ENCODE measurements at places on chromosomes 12 and 14.

- no peak for DNase-seq
Observed at GRCh38 chr14:49467091-49467490, 119.1 kb downstream of the RPS29 start.

GRCh38 chr12:62934799-62935674 is at the start of gene PPM1H:
PPM1H (minus strand) TSS chr12:62935150; CDS start chr12:62934736, 414 bp downstream.
- DNase-seq = peak; percentile 17

DNA sequence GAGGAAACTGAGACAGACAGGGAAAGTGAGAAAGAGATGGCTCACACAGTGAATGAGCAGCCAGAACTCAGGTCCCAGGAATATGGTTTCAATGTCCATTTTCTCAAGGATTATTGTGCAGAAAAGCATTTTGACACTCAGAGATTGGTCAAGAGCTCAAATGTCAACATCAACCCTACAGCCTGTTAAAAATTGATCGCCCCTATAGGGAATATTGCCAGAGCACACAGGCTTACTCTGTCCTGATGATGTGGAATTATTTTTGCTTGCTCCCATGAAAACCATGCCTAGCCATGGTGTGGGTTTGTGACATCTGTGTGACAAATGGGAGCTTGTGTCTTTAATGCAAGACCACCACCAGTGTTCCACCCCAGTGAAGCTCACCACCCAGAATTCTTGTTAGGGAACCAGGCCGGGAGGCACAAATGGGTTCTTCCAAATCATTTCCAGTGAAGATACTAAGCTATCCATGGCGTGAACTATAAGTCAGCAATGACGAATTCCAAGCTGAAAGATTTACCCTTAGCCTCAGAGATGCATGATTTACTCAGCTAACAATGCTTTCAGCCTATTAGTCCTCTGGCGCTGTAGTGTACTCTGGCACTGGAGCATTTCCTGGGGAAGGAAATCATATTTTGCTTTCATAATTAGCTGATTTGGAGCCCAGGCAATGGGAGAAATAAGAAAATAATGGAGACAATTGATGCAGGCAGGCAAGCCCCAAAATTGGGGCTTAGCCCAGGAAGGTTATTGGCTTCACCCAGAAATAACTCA is 1188.2 kb upstream of the TMEM132C start:
- DNase-seq = no peak

- DNase-seq = no peak
Observed at GRCh38 chr12:102481705-102482425, 1.5 kb upstream of the IGF1 start.

DNA sequence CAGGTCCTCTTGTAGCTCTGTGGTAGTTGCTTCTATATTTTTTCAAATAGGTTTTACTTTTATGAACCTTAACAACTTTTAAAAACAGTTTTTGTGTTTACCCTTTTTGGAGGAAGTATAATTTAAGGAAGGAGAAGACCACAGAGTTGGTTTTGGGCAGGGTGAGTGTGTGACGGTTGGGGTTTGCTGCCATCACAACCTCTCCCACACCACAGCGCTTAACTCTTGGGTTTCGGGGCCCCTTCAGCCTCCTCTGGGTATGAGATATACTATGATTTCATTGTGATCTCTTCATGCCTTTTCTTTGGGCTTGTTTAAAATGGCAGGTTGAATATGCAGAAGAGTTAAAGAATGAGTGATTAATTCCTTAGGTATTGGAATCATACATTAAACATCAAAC is 228.7 kb upstream of the CRY1 start:
- no peak for DNase-seq

DNA sequence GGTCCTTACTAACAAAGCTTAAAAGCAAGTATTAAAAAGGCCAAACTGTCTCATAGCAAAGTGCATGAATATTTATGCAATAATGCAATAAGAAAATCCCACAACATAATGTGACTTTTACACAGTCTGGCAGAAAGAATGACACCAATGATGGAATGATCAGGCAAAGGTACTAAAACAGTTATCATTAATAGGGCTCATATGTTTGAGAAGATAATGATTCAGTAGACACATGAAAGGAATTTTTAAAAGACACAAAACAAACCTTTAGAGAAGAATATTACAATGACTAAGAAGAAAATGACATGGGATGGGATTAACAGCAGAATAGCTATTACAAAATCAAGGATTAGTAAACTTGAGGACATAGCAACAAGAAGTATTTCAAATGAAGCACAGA is 1411.2 kb upstream of the TMEM132C start:
- DNase-seq = no peak

DNA sequence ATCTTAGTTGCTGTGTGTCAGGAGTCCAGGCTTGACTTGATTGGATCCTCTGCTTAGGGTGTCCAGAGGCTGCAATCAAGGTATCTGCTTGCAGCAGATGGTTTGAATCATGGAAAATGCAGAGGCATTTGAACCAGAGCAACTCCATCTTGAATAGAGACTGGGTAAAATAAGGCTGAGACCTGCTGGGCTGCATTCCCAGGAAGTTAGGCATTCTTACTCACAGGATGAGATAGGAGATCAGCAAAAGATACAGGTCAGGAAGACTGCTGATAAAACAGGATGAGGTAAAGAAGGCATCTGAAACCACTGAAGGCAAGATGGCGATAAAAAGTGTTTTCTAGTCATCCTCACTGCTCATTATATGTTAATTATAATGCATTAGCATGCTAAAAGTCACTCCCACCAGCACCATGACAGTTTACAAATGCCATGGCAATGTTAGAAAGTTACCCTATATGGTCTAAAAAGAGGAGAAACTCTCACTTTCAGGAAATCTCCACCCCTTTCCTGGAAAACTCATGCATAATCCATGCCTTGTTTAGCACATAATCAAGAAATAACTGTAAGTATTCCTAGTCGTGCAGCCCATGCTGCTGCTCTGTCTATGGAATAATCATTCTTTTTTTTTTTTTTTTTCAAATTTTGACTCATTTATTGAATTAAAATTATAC is 218.3 kb upstream of the CPNE8 start:
- no peak for DNase-seq

DNA sequence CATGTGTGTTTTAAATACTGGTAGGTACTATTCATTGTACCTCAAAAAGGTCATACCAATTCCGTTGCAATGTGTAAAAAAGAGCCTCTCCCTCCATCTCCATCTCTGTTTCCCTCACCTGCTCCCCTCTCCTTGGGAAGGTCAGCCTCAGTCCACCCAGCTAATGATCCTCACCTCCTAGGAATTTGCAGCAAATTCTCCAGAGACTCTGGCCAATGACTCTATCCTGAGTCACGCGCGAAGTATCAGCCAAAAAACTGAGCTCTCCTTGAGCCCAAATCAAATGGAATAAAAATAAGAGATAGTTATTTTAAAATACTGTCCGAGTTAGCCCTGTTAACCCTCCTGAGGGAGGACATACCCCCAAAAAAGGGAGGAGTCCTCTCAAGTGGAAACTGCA is 148.4 kb downstream of the DPF3 start:
- DNase-seq = no peak

DNA sequence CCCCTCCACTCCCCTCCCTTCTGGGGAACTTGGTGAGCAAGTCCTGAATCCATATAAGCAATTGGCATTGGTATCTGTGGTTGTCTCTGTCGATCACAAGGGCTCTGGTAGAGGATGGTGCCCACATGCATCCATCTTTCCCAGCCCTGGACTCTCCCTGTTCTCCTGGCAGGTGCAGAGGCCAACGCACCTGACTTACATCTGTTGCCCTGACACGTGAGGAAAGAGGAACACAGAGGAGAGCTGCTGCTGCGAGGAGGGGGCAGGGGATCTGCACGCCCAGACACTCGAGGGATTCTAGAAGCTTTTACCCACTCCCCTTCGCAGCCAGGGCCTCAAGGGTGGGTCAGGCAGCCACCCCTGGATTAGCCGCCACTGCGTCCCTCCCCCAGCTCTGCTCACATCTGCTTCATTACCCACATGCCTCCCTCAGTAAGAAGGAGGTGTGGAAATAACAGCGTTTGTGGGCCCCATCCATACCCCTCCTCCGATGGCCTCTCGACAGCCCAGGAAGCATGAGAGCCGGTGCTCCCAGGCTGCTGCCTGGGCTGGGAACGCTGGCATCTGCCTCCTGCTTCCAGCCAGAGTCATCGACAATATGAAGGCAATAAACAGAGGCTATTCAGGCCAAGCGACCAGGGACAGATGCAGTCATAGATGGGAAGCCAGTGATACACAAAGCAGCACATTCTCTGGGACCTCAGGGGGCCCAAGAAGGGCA is 56.5 kb downstream of the KDM2B start:
- DNase-seq = no peak

GRCh38 chr14:82009076-82009475 is 475.4 kb upstream of the SEL1L start:
- DNase-seq = no peak

DNA sequence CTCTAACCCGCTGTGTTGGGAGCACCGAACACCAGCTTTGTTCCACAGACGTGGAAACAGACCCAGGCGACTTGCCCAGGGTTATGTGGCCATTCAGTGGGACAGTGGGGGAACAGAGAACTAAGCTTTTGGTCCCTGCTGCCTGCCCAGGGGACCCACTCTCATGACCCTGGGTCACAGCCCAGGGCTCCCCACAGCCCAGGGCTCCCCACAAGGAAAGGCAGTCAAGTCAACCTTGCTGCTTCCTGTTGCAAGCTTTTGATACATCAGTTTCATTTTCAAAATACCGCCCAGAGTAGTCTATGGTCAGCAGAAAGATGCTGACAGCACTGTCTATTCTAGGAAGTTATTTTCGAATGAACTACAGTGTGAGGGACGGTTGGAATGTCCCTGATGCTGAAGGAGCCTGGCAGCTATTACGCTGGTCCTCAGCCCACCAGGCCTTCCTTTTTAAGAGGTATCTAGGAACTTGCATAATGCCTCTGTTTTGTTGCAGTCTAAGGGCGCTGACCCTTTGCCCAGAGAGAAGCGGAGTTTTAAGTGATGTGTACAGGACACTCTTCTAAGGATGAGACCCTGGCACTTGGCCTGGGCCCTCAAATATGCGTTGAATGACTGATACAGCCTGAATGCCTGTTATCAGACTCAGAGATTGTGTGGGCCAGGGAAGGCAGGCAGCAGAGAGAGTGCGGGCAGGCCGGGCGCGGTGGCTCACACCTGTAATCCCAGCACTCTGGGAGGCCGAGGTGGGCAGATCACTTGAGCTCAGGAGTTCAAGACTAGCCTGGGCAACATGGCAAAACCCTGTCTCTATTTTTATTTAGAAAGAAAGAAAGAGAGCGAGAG is 12.6 kb upstream of the TTC7B start:
- DNase-seq = no peak

- peak; percentile 2 for DNase-seq
Observed at GRCh38 chr14:95046711-95047681, 110.3 kb downstream of the DICER1 start.

DNA sequence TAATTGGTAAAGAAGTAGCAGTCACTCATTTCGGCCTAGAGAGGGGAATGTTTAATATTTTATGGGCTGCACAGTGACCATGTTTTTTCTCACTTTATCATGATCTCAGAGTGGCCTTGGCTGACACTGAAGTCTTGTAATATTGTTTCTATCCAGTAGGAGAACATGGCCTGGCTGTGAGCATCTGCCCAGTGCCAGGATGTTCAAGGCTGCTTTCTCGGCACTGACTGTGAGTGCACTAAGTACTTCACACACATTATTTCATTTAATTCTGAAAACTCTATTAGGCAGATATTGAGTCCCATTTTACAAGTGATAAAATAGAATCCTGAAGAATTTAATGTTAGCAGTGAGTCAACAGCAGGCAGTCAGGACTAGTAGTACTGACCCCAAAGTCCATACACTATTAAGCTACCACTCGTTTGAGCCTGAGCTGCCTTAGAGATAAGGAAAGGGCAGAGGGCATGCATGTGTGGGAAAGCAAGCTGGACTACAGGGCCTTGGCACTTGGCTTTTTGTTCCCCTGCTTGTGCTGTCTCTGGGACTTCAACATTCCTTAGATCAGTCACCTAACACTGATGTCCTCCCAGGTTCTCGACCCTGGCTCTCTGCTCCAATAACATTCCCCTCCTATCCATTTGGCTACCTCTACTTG is 42.2 kb upstream of the APPL2 start:
- DNase-seq = no peak

DNA sequence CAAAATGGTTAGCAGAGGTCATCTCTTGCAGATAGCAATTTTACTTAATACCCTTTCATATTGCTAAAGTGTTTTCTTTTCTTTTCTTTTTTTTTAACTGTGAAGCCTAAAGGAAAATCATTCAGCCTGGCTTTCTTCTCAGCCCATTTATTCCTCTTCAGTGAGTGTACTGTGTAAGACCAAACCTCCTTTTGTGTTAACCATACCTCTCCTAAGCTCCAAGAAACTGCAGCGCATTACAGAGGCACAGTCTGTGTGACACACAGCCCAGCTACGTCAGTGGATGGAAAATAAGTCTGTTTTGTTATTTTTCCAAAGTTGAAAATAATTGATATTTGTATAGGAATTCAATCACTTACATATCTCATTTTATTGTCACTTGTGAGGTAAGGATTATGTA is 21.7 kb downstream of the DCAF5 start:
- DNase-seq = no peak

All from activated naive CD4-positive, alpha-beta T cell treated with anti-CD3 and anti-CD28 coated beads, Interleukin-2, amount 50 U/mL, for 16 hours (primary cell).